ENCODE measurements at places on chromosomes 1 and 21.

DNA sequence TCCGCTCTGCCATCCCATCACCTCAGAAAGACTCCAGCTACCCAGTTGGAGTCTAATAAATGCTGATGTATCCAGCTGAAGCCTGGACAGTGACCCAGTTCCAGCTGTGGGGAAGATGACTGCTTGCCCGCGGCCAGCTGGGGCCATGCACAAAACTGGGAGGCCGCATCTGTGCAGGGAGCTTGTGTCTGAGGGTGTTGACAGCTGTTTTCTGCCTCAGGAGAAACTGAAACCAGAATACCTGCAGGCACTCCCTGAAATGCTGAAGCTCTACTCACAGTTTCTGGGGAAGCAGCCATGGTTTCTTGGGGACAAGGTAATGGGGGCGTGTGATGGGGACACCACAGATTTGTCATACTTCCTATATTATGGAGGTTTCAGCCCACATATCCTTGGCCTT lies 3.2 kb downstream of the GSTM2 start:
- no peak for DNase-seq

DNA sequence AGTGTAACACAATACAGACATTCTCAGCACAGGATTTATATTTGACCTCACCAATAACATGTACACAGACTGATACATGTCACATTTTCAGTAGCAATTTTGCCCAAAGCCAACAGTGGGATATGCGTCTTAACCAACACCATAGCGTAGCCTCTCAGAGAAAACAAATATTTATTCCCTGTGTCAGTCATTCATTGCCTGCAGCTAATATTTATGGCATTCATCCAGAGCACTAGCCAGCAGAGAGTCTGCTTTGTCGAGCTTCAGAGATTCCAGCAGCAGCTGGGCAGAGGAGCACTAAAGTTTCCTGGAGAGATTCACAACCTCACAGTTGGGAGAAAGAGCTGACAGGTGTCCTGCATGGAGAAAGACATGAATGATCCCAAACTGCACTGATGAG lies 400.7 kb upstream of the DAB1 start:
- no peak for DNase-seq

- no peak for DNase-seq
These were observed 304.3 kb upstream of the PLD5 start for GRCh38 chr1:242828828-242829227.

- DNase-seq: no peak
These were observed 35.1 kb downstream of the EDN2 start for GRCh38 chr1:41449326-41449921.

GRCh38 chr1:236518322-236518721 lies 5.5 kb upstream of the LGALS8 start:
- DNase-seq: no peak

GRCh38 chr1:43731867-43732531 lies 24.7 kb downstream of the ST3GAL3 start:
- peak; percentile 45 for DNase-seq

- no peak for DNase-seq
These were observed 6.6 kb upstream of the PIGC start for GRCh38 chr1:172450524-172450885.

- DNase-seq: no peak
These were observed 74.4 kb downstream of the CAMTA1 start for GRCh38 chr1:6859415-6860343.

DNA sequence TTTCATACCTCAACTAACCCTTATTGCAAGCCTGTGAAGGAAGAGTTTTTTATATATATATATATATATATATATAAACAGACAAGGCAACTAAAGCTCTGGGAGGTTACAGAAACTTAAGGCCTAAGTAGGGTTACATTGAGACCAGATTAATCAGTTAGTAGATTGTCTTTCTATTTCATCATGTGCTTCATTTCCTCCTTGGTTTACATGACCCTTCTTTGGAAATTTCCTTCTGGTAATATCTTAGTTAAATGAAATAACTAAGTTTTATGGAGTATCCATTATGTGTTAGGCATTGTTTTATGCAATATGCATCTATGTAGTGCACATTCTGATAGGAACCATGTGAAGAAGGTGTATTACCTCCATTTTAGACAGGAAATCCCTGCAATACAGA lies 112.7 kb downstream of the FGGY start:
- DNase-seq: no peak

Data from NCI-H1417 (cell line).